ENCODE measurements at places on chromosomes 5 and 9. TPM values are rescaled to one million over a fixed set of nuclear protein-coding genes. Genes with fewer than 3 reads are reported as not detected.
A peak's percentile ranks its signal among the peaks of the same experiment; 100 is the strongest.

DNA sequence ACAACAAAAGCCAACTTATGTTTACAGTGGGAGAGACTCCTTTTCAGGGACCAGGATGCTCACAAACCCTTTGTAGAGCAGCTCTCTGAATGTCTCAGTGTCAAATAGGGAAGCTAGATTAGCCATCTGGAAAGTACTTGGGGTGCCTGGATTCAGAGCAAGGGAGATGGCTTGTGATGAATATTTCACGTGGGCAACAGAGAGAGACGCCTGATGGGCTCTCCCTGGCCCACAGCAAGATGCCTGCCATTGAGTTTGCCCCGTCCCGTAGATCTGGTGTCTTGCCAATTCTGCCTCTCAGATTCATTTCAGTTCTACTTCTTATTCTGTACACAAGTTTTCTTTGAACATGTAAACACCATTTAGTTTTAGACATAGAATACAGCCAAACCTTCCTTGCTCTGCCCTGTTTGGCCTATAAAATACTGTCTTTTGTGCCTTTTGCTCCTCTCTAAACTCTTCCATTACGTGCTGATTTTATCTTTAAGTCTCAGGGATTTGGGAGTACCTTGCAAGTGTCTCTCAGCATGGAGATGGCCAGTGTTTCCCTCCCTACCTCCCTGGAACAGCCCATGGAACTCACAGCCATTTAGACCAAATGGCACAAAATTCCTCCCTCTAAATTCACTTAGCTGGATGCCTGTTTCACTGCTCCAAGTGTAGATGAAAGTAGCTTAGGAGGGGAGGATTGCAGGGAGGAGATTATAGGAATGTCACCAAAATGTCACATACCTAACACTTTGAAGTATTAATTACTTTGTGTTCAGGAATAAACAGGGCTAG is 234.3 kb downstream of the SAXO1 start:
- no peak overlapping the region for H3K4me3 ChIP-seq
- H3K4me1 ChIP-seq: peaks cover 23% of the 10 kb centered on the region
- DNase-seq: no peak
- no peaks in the 10 kb centered on the region for H3K36me3 ChIP-seq
- H3K27ac ChIP-seq: no peak overlapping the region

DNA sequence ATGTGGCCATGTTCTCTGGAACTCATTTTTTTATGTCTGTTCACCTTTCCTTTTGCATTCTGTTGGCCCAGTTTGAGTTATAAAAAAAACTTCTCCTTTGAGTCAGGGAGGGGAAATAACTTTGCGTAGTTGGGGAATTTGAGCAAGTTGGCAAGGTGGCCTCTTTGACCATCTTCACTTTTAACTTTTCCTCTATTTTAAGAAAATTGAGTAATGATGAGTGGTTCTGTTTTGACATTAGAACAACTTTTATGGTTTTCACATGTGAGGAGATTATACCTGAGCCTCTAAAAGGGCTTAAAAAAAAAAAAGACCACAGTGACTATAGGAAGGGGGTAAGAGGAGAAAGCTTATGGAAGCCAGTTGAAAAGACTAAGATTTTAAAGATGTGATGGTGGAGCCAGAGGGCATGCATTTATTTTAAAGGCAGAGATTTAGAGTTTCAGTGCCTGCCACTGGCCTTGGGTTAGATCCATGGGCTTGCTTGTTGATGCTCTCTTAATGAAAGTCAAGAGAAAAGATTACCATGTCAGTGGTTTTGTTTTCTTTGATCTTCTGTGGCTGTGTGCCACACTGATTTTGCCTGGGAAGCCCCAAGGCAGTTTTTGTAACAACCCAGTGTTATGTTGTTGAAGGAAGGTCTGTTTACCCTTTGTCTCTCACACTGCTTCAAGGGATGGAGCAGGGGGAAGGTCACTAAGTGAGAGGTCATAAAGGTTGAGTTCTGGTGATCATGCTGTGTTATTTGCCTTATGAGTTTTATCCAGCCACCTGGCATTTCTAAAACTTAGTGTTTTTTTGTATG is 219.7 kb upstream of the CD180 start:
- peaks cover 38% of the 10 kb centered on the region for H3K4me1 ChIP-seq
- H3K4me3 ChIP-seq: peak overlapping the region; percentile 45
- DNase-seq: peak; percentile 18
- H3K27ac ChIP-seq: peak overlapping the region; percentile 44
- no peaks in the 10 kb centered on the region for H3K36me3 ChIP-seq

The SEPTIN8 gene
- total RNA-seq: 71.4 TPM

The PPP6C gene
- 46.2 TPM for total RNA-seq

The NTNG2 gene
- total RNA-seq: 2.4 TPM

The DAP gene
- total RNA-seq: 107 TPM

DNA sequence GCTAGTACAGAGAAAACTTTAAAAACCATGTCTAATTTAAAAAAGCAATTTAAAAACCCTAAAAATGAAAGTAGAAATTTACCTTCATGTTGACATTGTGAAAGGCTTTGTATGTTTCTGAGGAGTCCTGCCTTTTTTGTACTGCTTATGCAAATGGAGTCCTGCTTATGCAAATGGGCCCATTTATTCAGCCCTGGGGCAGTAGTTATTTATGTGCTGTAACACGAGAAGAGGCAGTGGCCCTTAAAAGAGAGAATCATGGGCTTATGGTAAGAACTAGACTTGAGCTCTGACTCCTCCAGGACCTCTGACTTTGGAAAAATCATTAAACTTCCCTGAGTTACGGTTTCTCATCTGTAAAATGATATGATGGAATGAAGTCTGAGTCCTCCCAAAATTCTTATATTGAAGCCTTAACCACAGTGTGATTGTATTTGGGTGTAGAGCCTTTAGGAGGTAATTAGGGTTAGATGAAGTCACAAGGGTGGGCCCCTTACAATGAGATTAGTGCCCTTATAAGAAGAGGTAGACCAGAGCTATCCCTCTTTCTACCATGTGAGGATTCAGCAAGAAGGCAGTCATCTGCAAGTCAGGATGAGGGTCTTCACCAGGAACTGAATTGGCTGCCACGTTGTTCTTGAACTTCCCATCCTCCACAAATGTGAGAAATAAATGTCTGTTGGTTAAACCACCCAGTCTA is 447.8 kb upstream of the CD180 start:
- H3K27ac ChIP-seq: no peak overlapping the region
- no peak overlapping the region for H3K4me3 ChIP-seq
- no peaks in the 10 kb centered on the region for H3K27me3 ChIP-seq
- no peak for DNase-seq
- no peaks in the 10 kb centered on the region for H3K36me3 ChIP-seq

The HTR4 gene
- not detected for total RNA-seq

GRCh38 chr9:69180670-69181069 is 6.6 kb downstream of the TJP2 start:
- peaks cover 3% of the 10 kb centered on the region for H3K4me1 ChIP-seq
- H3K36me3 ChIP-seq: no peaks in the 10 kb centered on the region
- no peak overlapping the region for H3K4me3 ChIP-seq
- DNase-seq: no peak

The CD74 gene
- 6.3 TPM for total RNA-seq

DNA sequence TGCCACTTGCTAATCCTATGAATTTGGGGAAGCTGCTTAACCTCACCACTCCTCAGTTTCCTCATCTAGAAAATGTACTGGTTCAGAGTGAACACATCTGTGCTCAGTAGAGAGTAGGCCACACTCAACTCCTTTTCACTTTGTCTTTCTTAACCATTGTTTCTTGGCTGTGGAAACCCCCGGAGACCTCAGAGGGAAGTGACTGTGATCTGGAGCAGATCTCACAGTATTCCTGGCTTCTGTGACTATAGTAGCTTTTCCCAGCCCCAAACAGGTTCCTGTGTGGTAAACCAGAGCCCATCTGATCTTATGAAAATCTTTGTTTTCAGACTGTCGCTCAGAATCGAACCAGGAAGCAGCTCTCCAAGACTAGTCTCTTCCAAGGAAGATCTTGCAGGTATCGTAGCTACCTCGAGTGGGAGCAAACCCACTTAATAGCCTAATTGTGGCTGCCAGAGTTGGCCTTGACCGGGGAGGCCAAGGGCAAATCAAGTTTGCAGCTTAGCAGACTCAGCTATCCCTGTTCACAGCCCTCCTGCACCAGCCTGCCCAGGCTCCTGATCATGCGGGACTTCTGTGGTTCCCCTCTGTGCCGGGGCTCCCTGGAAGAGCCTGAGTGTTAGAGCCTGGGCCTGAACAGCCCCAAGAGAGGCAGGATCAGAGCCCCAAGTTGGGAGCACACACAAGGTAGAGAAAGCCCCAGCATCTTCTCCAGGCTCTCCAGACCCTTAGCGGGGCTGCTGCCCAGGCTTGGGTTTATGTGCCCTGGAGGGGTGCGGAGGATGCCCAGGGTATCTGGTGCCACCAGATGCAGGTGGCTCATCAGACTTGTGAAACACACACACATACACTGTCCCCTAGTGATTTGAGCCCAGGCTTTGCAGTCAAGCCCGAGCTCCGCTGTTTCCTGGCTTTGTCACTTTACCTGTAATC is 52.2 kb upstream of the ANGPTL2 start:
- H3K27ac ChIP-seq: peak overlapping the region; percentile 6
- H3K4me1 ChIP-seq: peaks cover 14% of the 10 kb centered on the region
- no peak for DNase-seq
- no peaks in the 10 kb centered on the region for H3K27me3 ChIP-seq

- no peak overlapping the region for H3K27ac ChIP-seq
- no peaks in the 10 kb centered on the region for H3K27me3 ChIP-seq
- DNase-seq: no peak
- peaks cover 2% of the 10 kb centered on the region for H3K4me1 ChIP-seq
These were observed 28.0 kb upstream of the SYK start for GRCh38 chr9:90773617-90774016.

The ARID3C gene
- total RNA-seq: not detected
